ENCODE measurements at places on chromosomes 13 and 19.
A peak's percentile ranks its signal among the peaks of the same experiment; 100 is the strongest.

- no peak for DNase-seq
These were observed 314.4 kb upstream of the NBEA start for GRCh38 chr13:34627509-34628208.

- no peak for DNase-seq
These were observed 5.0 kb upstream of the SPRY2 start for GRCh38 chr13:80345771-80346510.

DNA sequence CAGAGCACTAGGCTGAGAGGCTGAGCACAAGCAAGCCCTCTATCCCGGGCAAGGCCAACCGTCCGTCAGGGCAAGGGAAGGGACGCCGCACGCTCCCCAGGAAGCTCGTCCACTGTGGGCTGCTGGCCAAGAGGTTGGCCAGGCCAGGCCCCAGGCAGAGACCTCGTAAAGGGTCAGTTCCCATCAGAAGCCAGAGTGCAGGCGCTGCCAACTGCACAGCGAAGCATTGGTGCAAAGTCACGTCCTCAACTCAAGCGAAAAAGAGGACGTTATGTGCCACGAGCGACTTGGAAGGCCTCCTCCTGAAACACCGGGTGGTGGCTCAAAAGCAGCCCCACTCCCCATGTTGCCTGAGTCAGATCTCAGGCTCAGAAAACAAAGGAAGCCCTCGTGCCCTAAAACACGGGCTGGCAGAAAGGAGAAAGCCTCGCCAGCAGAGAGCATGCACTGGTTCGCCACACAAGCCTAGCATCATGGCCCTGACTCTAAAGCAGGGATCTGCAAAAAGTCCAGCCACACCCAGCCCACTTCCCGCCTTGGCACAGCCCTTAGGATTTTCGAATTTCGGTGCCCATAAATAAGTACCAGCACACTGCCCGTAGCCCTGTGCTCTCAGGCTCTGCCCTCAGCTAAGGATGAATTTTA is 4.7 kb downstream of the AKAP8 start:
- peak; percentile 20 for DNase-seq

- no peak for DNase-seq
These were observed 465.0 kb downstream of the ITGBL1 start for GRCh38 chr13:101917475-101917810.

DNA sequence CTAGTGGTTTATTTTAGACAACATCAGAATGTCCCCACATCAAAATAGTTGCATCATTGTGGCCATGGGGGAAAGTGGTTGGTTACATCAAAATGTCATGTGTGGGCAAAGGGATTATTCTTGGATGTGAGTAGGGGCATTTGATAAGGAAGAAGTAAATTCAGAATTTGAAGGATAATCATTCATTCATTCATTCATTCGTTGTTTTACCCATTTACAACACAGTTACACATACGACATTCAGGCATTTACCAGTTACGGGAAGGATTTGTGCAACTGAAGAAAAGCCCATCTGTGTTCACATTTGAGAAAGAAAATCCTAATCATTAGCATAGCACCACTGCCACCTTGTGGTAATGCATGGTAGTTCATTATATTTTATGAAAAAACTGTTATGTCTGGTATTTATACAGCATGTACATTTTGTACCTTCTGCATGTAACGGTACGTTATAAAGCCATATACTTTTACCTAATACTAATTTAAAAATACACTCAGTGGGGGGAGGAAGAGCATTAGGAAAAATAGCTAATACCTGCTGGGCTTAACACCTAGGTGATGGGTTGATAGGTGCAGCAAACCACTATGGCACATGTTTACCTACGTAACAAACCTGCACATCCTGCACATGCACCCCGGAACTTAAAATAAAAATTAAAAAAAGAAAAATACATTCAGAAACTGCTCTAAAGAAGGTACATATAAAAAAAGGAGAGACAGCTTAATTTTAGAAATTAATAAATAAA is 62.1 kb downstream of the DGKH start:
- DNase-seq = peak; percentile 55

- DNase-seq = no peak
These were observed 3.6 kb downstream of the SEMA6B start for GRCh38 chr19:4555657-4556561.

- DNase-seq = no peak
These were observed 3.6 kb downstream of the DMAC2 start for GRCh38 chr19:41435936-41436673.

- DNase-seq = no peak
These were observed 3.4 kb upstream of the CYP4F12 start for GRCh38 chr19:15669440-15669839.

DNA sequence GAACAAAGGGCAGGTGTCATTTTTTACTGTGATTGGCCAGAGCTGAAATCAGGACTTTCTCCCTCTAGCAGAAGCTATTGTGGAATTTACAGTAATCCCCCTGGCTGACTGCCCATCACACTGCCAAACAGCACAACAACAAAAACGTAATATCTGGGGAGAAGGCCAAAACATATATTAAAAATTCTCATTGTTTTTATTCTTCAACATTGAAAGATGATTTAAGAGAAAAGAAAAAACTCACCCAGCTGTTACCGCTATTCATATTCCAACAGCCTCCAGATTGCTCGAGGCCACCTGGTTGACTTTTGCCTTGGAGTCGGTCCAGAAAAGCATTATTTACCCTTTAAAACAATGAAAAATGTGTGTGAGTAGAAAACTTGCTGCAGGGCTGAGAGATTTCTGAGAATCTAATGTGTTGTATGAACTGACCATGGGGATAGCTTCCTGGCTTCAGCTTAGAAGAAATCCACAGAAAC is 97.2 kb downstream of the EPSTI1 start:
- no peak for DNase-seq

DNA sequence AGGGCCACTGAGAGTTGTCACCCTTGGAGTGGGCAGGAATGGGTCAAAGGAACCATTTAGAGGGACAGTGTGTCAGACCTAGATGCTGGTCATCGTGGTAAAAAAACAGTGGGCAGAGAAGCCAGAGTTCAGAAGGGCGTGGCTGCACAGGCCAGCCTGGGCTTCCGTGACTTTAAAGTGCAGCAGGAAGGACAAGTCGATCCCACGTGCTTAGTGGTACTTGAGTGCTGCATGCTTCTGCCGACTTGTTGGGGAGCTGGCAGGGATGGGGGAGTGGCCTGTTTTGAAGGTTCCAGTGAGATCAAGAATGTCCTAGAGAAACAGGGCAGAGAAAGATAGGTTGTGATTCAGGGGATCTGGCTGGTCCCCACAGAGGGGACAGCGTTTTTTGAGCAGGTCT is 17.0 kb downstream of the LYL1 start:
- DNase-seq = no peak

- no peak for DNase-seq
These were observed 106.9 kb downstream of the KLF12 start for GRCh38 chr13:74027161-74027779.

DNA sequence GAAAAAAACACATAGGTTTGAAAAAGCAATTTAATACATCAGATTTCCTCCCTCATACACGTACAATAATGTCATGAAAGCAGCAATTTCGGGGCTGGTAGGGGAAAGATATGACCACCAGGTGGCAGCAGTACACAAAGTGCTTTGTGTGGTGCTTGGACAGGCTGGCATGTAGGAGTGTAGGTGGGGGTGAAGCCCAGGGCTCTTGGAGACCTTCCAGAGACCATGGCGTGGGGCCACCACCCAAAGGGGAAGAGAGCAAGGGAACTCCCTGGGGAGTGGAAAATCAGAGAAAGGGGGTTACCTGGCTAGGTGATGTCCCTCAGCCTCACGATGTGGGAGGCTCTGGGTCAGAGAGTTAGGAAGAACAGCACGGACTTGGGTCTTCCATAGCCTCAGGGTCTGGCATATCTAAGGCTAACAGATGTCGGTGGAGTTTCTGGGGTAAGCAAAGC is 11.8 kb upstream of the CCNA1 start:
- DNase-seq = peak; percentile 61

- peak; percentile 28 for DNase-seq
These were observed 26.1 kb upstream of the CYP2A7 start for GRCh38 chr19:40907968-40908735.

DNA sequence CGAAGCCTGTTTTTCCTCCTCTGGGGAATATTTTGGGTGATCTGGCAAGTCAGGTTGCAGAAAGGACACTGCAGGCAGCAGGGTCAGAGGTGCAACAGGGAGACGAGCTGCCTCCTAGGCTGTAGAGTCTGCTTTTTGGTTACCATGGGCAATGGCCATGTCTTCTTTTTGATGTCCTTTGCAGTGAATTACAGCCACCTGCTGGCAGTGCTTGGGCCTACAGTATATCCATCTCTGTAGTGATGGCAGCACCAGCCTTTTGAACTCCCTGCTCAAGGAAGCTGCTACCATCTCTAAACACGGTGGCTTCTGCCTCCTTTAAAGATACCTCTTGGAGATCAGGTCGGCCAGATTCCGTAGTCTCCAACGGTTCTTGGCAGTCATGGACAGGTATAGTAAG is 73.9 kb downstream of the WTIP start:
- DNase-seq = no peak

GRCh38 chr13:113182046-113182445 is 23.6 kb downstream of the PROZ start:
- no peak for DNase-seq

DNA sequence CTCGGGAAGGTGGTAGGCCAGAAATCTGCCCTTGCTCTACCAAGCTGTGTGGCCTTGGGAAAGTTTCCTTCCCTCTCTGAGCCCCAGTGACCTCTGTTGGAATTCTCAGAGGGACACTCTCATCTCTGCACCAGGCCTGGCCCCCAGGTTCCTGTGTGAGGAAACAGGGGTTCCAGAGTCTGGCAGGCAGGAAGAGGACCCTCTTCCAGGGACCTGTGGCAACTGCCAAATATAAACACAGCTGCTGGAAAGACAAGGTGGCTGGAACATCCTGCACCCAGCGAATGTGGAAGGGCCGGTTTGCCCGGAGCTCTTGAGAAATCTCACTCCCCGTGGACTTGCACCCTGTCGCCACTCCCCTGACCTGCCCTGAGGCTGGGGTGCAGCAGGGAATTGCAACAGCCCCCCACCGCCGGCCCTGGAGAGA is 52.8 kb downstream of the GADD45B start:
- DNase-seq = no peak

GRCh38 chr19:35299523-35300338 is 7.8 kb downstream of the MAG start:
- DNase-seq = no peak

DNA sequence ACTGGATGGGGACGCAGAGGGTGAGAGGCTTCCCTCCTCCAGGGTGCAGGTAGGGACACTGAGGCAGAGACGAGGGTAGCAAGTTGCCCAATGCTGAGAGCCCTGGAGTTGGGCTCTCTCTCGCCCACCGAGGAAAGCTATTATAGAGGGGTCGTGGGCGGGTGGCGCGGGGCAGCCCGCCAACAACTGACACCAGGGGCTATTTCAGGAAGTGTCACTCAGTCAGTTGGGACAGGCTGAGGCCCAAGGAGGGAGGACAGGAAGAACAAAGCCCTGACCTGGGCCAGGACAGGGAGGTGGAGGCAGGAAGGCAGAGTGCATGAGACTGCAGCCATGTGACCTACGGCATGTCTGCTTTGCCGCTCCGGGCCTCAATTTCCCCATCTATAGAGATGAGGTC is 29.9 kb downstream of the TINCR start:
- DNase-seq = no peak

- DNase-seq = no peak
These were observed 8.5 kb downstream of the UTP14C start for GRCh38 chr13:52033039-52033438.

- DNase-seq = no peak
These were observed 27.6 kb upstream of the SIN3B start for GRCh38 chr19:16801600-16802013.

- no peak for DNase-seq
These were observed 399 bp upstream of the ZNF136 start for GRCh38 chr19:12162513-12162881.
